Activated CD4-positive, alpha-beta T cell treated with anti-CD3 and anti-CD28 coated beads for 24 hours (primary cell): ENCODE measurements at places on chromosomes 12 and 14.

GRCh38 chr12:31600750-31601149 is 9.8 kb upstream of the DENND5B start:
- no peak for DNase-seq

- DNase-seq: no peak
These were observed 197.1 kb downstream of the ATP23 start for GRCh38 chr12:58138424-58138823.

DNA sequence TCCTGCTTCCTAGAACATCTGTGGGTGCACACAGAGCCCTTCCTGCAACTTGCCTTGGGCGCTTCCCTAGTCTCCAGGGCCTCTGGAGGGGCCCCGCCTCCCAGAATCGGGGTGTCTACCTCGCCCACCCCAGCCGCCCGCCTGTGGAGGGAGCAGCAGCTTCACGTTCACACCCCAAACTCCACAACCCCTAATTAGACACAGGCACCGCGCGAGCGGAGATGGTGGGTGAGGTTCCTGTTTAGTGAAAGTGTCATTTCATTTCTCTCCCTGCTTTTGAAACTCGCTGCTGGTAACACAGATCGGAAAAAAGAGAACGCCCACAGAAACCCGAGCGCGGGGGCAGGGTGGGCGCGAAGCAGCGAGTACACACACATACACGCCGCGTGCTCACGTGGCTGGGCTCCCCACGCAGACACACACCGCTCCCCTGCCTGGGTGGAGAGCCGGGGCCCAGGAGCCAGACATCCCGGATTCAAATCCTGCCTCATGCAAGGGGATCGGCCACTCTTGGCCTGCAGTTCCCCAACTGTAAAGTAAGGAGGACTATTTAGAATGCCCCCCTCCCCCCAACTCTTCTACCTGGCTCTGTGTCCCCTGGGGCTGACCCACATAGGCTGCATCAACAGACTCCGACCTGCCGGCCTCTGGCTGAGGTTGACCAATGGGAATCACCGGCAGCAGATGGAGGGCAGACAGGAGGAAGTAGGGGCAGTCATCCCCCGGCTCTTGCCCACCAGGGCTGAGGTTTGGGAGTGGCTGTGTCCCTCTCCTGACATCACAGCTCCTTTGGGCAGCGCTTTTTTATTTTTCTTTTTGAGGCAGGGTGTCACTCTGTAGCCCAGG is 79.2 kb upstream of the NCOR2 start:
- DNase-seq: peak; percentile 29

DNA sequence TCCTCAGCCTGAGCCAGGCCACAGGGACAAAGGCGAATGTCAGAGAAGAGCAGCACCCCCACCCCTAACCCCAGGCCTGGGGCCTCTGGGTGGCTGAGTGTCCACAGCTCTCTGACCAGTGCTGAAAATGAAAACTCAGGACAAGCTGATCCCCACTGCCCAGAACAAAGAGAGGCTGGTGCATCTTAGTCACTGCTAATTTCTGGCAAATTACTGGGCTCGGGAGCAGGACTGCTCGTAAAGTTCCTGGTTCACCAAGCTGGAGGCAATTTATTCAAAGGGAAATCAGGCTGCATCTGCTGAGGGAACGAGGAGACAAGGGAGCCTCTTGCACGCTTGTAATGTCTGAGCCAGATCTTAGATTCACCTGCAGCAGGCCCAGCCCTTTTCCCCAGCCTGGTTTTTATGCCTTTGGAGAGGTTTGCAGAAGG is 43.2 kb downstream of the CALM1 start:
- DNase-seq: no peak

DNA sequence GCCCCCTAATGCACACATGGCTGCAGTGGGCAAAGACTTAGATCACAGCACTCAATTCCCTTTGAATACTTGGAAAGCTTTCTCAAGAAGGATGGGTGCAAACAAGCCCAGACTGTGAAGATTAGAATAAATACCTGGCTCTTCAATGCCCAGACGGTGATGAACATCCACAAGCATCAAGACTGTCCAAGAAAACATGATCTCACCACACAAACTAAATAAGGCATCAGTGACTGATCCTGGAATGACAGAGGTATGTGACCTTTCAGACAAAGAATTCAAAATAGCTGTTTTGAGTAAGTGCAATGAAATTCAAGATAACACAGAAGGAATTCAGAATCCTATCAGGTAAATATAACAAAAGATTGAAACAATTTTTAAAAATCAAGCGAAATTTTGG is 43.8 kb upstream of the ZDHHC17 start:
- no peak for DNase-seq

DNA sequence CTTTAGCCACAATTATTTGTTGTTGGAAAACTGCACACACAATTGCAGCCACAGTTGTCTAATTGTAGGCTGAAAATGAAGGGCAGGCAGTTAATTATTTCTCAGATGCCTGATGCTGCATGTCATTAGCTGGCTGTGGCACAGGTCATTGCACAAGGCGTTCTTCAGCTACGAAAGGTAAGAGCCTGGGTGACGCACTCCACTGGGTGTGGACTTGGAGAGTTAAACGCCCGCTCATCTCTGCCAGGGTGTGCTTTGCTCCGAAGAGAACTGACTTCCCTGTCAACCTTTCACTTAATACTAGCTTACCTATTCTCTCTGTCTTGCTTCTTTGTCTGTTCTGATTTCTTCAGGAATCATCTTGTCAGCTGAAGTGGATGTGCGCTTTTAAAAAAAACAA is 91.4 kb upstream of the CPM start:
- DNase-seq: no peak

DNA sequence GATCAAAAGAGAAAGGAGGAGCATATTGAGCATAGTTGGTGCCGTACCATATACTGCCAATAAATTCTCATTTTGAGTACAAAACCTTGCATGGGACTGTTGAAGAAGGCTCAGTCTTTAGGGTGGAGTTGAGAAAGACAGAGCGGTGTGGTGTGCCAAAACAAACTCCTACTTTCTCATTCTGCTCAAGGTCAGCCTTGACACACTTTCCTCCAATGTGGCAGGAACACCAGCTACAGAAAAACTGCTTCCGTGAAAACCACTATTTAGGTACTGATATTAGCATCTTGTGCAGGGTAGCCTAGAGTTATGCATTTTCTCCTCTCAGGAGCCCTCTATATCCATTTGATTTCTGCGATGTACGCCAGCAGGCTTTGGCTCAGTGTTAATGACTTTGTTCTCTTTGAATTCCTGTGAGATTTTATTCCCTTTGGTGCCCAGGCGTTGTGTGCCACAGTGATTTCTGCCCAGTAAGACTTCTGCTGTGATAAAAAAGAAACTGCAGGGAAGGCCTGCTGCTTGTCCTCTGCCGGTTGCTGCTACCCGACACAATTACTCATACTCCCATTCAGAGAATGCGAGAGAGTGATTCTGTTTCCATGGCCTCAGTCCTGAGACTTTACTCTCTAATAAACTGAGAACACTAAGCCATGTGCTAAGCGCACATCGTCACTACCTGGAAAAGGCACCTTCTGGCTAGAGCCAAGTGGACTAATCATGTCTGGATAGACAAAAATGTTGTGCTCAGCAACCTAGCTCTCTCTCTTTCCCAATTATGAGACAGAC is 88.3 kb upstream of the MDM1 start:
- DNase-seq: no peak

DNA sequence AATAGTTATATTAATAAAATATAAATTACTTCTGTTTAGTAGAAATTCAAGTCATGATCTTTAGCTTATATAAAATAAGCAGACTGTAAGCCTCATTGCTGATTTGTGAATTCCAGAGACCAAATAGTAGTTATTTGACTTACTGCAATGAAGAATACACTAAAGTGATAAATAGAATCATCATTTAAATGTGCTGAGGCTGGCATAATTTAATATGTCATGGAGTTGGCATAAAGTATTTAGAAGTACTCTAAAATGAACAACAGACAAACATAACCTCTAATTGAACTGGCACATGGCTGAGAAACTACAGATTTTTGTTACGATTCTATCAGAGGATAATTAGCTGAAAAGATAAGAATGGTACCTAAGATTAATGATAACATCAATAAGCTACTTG is 45.7 kb upstream of the TRHDE start:
- DNase-seq: no peak

- DNase-seq: no peak
These were observed 20.0 kb downstream of the UTP20 start for GRCh38 chr12:101299931-101300330.

- DNase-seq: no peak
These were observed 4.0 kb downstream of the SDR9C7 start for GRCh38 chr12:56930241-56930640.

DNA sequence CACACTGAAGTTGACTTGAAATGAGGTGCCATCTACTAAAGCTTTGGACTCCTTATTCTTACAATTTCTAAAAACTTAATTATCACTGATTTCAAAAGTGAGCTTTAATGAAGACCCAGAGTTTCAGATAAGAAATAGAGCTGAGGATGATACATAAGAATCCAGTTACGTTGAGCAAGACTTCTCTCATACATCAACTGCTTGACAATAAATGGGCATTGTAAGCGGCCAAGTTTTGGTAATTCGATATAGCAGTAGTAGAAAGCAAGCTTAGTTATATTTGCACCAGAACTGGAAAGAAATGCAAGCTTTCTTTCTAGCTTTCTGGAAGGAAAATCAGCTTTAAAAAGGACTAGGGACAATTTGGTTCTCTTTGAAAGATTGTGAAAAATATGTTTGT is 1359.6 kb downstream of the FSCB start:
- no peak for DNase-seq

DNA sequence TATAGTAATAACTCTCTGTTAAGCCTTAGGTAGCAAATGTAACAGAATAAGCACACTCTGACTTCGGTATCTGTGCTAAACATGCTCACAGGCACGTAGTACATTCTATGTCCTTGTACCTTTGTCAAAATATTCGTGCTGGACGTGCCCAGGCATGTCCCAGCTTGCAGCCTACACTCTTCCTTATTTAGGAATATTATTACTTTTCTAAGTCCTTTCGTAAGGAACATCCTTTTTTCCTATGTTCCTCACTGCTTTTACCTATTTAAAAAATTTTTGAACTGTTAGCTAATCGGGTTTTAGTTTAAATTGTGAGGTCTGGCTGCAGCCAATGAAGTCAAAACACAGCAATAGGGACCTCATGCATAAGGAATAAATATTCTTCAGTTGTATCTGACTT is 24.1 kb upstream of the UBC start:
- no peak for DNase-seq

DNA sequence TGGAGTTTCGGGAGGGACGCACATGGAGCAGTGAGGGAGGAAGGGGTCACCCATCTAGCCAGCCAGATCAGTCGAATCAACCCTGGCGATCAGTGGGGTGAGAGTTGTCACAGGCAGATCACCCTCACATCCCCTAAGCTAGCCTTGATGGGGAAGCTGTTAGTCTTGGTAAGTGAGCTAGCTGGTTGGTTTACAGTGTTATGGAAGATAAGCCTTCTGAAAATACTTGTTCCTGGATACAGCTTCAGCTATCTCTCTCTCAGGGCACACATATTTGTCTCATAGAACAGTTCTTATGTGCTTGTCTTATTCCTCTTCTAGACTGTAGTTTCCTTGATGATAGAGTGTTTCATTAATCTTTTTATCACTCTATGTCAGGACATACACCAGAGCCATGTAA is 26.2 kb upstream of the MANSC4 start:
- DNase-seq: no peak

- DNase-seq: no peak
These were observed 22.8 kb upstream of the VCPKMT start for GRCh38 chr14:50139192-50139591.

GRCh38 chr14:51844081-51844881 is 16.1 kb upstream of the GNG2 start:
- no peak for DNase-seq
